Substantia nigra (tissue), 51 donors: ENCODE measurements at places on chromosomes 7 and 10.

DNA sequence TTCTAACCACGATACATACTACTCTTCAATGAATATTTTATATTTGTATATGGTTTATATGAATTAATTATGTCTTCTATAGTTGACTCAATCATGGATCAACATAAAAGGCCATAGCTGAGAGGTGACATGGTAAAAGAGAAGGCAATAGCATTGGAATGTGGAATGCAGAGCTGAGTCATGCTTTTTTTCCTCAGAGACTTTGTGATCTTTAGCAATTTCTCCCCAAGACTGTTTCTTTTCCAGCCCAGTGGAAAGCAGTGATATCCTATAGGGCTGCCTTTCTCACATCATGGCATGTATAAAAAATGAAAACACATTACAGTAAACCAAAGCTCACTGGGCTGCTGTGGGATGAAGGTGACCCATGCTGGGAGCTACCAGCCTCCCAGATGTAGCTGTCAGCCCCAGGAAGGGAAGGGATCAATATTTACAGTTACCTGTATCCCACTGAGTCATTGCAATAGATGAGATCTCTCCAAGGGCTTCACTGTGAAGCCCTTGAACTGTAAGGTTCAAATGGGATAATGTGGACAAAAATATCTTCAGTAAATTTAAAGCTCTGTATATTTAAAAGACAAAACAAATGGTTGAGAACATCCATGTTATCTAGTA lies 30.2 kb downstream of the SLC39A12 start:
- no peak for DNase-seq

- DNase-seq: no peak
Measured at GRCh38 chr10:4260483-4261124, 475.6 kb upstream of the KLF6 start.

- no peak for DNase-seq
Measured at GRCh38 chr7:121026159-121026558, 37.6 kb downstream of the CPED1 start.

DNA sequence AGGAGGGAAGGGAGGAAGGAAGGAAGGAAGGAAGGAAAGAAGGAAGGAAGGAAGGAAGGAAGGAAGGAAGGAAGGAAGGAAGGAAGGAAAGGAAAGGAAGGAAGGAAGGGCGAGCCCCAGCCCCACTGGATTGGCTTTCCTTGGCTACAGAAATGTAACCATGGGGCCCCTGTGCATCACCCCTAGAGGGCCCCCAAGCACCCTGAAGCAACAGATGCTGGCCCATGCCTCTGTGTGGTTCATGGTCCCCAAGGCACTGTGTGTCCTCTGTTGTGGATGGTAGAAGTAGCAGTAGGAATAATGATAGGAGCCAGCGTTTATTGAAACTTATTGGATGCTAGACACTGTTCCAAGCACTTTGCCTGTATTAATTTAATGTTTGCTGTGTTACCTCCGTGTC lies 116.6 kb upstream of the MACROH2A2 start:
- DNase-seq: no peak

DNA sequence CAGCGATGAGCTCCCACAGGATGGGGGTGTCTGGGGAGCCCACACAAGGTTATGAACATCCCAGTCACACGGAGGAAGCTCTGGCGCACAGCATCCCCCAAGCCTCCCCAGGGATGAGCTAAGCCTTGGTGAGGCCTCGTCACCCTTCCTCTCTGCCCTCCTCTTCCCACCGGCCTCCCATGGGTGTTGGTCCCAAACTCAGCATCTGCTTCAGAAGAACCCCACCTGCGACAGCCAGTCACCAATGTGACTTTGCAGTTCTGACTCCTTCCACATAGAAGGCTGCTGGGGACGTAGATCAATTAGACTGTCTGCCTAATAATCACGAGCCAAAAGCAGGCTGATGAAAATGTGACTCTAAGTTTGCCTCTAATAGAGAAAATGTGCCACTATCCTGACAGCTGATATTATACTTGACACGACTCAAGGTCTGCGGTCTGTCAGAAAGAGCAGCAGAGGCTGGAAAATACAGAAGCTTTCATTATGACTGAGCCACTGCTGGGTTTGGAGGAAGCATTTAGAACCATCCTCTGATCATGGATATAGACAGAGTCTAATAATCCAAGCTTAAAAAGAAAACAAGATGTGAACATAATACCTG lies 116.0 kb upstream of the PFKP start:
- DNase-seq: no peak

DNA sequence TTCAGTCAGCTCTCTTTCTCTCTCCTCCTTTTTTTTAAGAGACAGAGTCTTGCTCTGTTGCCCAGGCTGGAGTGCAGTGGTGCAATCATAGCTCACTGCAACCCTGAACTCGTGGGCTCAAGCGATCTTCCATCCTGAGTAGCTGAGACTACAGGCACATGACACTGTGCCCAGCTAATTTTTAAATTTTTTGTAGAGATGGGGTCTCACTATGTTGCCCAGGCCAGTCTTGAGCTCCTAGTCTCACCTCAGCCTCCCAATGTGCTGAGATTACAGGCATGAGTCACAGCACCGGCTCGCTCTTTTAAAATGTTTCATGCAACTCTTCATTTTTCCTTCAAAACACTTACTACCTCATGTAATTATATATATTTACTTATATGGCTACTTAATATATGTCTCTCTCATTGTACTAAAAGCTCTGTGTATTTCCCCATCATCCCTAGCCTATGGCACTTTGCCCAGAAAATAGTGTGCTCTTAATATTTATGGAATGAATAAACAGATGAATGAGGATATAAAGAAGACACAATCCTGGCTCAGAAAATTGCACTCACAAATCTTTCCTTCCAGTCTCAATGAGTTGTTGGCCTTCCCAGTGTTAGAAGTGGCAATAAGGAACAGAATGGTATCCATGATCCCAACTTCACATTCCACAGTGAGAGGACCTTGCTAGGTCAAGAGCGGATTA lies 33.9 kb downstream of the EBLN1 start:
- no peak for DNase-seq

DNA sequence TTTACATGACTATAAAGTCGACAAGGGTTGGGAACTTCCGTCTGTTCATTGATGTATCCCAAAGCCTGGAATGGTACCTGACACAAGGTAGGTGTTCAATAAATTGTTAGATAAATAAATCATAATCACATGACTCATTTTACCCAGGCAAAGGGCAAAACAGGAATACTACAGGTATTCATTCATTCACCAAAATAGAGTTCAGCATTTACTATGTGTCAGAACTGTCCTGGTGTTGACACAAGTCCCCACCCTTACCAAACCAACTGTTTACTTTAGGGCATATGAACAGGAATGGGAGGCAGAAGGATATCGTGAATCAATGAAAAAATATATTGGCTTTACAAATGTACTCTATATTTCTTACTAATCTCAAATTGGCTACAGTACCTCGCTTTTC lies 666 bp upstream of the YAE1 start:
- no peak for DNase-seq

DNA sequence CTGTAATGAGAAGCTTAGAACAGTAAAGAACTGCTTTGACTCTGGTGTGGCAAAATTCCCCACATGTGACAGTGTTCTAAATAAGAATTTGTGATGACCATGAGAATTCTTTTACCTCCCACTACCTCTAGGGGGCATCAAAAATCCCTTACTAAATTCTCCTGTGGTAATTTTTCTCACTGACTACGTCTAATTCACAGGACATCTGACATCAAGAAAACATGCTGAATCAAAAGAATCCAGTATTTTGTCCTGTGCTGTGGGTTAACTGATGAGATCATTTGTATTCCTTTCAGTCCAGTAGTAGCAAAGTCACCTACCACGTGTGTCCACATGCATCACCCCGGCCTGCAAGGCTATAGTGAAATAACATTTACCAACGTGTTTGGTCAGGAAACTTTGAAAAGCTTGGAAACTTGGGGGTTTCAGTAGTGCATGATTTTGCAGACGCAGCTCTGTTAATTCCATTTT lies 103.8 kb downstream of the ATE1 start:
- no peak for DNase-seq

GRCh38 chr7:50640256-50640655 lies 75.1 kb upstream of the DDC start:
- no peak for DNase-seq

DNA sequence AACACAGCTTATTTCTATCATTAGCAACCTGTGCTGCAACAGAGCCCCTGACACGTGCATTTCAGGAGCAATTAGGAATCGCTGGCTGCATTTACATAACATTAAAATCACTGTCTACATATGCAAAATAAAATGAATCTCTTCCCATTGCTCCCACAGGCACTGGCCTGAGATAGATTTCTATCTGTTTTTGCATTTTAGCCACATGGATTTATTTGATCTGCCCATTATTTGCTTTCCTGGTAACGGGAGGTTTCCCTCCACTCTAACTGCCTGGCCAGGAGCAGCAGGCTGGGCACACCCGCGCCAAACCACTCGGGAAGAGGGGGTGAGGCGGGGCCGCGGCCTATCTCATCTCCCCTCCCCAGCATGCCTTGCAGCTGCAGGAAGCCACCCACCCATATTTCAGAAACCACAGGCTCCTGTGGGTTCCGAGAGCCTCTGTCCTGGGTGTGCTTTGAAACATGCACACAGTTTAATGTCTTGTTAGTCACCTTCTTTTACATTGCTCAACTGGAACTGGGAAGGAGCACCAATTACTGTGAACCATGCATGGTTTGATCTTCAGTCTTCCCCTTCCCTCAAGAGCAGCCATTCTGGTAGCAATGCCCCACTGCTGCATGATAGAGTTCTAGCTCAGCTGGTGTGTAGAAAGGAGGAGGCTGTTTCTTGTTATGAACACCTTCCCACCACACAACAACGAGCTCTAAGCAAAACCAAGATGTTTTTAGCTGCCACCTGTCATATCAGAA lies 37.7 kb upstream of the IKZF1 start:
- no peak for DNase-seq

GRCh38 chr7:111642373-111642772 lies 80.1 kb upstream of the IMMP2L start:
- no peak for DNase-seq

DNA sequence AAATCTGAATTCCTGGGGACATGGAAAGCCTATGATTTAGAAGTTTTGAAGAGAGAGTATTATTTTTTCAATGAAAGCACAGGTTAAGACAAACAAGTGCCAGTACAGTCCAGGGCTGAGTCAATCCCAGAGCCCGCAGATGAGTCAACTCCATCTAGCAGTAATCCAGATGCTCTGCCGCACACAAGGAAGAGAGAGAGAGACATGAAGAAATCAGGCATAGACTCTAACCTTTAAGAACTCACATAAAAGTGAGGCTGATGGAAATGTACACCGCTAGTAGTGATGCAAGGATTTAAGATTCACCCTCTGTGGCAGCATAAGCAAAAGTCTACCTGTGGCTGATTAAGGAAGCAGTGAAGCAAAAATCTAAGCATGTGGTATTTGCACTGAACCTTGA lies 651.5 kb downstream of the TNS3 start:
- DNase-seq: no peak

- DNase-seq: no peak
Measured at GRCh38 chr10:5560142-5560816, 35.5 kb downstream of the CALML3 start.

- no peak for DNase-seq
Measured at GRCh38 chr10:63711361-63711760, 190.2 kb downstream of the REEP3 start.

DNA sequence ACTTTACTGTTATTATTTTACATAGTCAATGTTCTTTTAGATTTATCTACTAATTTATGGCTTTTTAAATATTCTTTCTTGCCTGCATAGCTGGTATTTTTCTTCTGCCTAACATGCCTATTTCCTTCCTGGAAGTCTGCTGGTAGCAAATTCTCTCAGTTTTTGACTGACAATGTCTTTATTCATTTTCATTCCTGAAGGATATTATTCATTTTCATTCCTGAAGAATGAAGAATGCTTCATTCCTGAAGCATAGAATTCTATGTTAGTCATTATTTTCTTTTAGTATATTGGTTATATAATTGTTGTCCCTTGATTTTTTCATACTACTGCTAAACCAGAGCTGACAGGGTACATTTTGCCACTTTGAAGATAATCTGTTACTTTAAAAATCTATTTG lies 41.8 kb downstream of the TMEM168 start:
- DNase-seq: no peak

- no peak for DNase-seq
Measured at GRCh38 chr10:79025199-79025832, 43.5 kb upstream of the ZMIZ1 start.

- DNase-seq: no peak
Measured at GRCh38 chr10:113386005-113386404, 166.8 kb upstream of the HABP2 start.

DNA sequence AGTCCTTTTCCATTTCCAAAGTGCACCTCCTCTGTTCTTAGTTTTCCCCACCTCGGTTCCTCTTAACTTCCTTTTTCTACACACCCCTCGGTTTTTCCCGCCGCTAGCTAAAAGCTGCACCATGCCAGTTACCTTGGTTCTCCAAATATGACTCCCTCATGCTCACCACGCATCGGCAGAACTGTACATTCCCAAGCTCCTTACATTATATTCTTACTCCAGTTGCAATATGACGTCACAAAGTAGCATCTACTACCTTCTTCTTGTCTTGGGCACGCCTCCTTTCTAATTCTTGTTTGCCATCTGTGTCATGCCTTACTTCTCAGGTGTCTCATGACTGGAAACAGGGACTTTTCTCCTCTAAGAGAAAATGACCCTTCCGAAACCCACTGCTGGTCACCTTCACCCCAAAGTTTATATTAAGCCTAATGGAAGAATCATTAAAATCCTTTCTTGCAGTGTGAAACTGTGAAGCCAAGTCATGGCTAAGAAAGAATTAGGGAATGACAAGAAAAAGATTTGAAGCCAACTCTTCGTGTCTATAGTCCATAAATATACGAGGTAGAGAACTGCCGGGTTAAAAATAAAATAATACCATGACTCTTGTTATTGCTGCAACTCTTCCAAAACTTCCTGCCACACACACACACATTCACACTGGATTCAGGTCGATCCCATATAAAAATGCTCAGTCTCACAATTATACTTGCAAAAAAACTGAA lies 1.7 kb downstream of the ESYT2 start:
- DNase-seq: no peak
